Stimulated activated CD4-positive, alpha-beta T cell treated with anti-CD3 and anti-CD28 coated beads, Interleukin-4, amount 100 ng/mL, for 48 hours (primary cell): ENCODE measurements at places on chromosomes 12 and 14.

DNA sequence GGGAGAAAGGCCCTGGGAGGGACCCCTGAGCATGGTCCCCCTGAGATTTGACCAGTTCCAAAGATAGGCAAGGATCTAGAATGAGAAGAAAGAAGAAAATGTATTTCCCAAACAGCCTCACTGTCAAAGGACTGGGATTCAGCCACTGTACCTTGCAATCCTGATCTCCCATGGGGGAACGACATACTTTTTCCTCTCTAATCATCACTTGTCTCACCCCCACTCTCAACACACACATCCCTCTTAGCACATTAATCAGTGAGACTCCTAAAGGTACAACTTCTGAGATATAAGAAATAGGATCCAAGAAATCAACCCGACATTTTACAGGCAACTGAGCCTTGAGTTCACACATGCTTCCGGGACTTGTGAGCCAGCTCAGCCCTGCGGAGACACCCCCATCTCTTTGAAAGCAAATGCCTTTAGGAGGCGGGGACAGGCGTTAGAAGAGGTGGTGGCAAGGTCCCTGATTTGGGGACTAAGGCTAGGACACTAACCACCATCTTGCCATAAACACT, 1.4 kb downstream of the MAP3K9 start:
- DNase-seq, result peak; percentile 28

DNA sequence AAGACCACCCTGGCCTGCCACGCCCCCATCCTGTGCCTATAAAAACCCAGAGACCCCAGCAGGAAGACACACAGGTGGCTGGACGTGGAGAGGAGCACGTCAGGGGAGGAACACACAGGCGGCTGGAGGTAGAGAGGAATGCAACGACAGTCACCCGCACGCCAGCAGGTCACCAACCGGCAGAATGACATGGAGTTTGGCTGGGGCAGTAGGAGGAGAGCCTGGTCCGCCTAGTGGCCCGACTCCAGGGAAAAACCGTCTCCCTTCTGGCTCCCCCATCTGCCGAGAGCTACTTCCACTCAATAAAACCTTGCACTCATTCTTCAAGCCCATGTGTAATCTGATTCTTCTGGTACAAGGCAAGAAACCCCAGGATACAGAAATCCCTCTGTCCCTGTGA, 62.7 kb upstream of the KCNH3 start:
- no peak for DNase-seq

DNA sequence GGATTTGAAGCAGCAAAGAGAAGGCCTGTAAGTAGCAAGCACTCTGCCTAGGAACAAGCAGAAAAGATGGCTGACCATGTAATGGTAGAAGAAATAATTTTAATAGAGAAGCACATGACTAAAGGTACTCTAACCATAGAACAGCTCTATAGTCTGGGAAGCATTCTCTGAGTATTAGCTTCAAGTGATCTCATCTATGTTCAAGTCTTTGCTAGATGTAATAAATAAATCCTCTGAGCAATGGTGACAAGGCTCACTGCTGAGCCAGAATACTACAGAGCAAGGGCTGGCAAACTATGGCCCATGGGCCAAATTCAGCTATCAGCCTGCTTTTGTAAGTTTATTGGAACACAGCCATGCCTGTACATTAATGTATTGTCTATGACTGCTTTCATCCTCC, 84.8 kb downstream of the PEBP1 start:
- DNase-seq, result no peak

DNA sequence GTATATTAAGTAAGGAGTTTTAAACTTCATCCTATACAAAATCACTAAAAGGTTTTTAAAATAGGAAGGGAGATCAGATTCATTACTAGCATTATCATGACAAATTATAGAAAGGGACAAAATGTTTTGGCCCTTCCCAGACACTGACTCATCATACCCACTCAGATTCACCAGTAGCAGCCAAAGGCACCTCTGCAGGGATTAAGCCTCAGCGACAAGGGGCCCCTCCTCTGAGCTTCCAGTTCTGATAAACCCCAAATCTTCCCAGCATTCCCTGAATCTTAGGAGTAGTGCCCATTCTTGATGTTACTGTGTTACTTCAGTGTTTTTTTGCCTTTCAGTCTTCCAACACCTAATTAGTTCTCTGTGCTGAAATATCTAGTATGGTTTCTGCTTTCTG, 14.5 kb downstream of the KRAS start:
- no peak for DNase-seq

- DNase-seq, result no peak
Observed at GRCh38 chr14:59406454-59407245, 58.5 kb downstream of the GPR135 start.

- DNase-seq, result no peak
Observed at GRCh38 chr14:50123062-50123461, 6.7 kb upstream of the VCPKMT start.

GRCh38 chr12:113130457-113131135, 5.0 kb downstream of the RASAL1 start:
- no peak for DNase-seq

- DNase-seq, result no peak
Observed at GRCh38 chr12:96872961-96873360, 34.1 kb upstream of the NEDD1 start.

GRCh38 chr14:104868060-104868740, 3.1 kb downstream of the CEP170B start:
- DNase-seq, result no peak

GRCh38 chr12:109255377-109255776, 53.7 kb downstream of the FOXN4 start:
- DNase-seq, result no peak

DNA sequence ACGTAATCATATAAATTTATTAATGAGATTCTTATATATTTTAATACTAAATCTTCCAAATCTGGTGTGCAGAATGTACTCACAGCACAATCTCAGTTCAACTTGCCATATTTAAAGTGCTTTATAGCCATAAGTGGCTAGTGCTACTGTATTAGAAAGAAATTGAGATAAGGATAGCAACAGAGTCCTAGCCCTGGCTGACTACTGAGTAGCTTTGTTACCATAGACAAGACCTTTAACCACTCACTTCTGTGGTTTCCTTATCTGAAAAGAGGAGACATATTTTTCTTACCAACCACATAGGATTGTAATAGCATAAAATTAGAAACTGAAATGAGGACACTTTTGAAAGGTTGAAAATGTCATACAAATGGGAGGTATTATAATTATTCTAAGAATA, 2.0 kb upstream of the CHURC1 start:
- DNase-seq, result no peak

GRCh38 chr12:26340649-26341048, 145.3 kb downstream of the SSPN start:
- DNase-seq, result no peak

GRCh38 chr12:118103201-118103600, 610 bp downstream of the VSIG10 start:
- no peak for DNase-seq

- no peak for DNase-seq
Observed at GRCh38 chr14:54443981-54444380, 2.8 kb upstream of the CNIH1 start.

DNA sequence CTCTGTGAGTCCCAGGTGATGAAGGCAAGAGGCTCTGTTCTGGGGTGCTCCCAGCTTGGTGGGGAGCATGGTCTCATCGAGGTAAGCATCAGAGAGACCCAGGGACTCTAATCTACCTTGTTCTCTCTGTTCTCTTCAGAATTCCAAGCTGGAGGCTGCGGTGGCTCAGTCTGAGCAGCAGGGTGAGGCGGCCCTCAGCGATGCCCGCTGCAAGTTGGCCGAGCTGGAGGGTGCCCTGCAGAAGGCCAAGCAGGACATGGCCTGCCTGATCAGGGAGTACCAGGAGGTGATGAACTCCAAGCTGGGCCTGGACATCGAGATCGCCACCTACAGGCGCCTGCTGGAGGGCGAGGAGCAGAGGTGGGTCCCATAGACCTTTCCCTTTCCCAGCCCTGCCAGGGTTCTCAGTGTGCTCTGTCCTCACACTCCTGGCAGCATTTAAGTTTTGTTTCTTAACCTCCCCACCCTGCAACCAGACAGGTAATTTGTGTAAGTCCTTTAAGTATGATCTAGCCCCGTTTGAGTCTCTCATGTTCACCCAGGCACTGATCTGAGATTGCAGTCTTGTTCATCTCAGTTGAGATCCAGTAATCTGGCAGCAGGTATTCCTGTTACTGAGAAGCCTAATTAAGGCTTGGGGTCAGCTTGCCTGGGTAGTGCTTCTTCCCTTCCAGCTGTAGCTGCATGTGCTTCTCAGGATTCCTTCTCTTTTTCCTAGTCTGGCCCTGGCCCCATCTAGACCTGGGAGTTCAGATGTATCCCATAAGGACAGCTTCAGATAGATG, 14.8 kb upstream of the KRT81 start:
- no peak for DNase-seq

DNA sequence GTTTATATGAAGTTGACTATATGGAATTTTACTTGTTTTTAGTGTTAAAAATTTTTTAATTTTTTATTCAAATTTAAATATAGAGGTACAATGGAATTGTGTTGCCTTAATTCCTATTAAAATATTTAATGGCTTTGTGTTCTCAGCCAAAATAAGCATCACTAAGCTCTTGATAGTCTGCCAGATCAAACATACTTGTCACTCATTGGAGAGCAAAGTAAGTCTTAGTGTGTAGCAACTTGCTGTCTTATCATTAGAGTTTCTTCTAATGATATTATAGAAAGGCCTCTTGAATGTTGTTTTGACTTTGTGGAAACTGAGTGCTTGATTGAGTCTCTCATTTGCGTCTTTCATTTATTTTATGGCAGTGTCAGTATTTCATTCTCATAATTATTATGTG, 10.7 kb downstream of the SFSWAP start:
- DNase-seq, result no peak

- no peak for DNase-seq
Observed at GRCh38 chr14:58944343-58944967, 244.0 kb upstream of the DAAM1 start.

- DNase-seq, result no peak
Observed at GRCh38 chr14:72753879-72754400, 140.0 kb downstream of the DPF3 start.

DNA sequence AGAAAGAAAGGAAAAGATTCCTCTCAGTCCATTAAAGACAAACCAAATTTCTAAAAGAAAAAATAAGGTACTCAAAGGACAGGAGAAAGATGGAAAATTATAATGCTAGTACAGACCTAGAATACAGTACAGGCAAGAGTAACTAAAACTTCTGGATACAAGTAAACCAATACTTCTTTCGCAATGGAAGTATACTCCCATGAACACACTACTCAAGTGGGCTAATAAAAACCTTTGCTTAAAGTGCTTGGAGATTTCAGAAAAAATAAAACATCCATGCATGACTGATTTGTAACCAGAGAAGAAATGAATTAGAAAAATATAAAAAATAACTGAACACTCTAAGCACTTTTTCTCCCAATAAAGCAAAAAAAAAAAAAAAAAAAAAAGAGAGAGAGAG, 3.5 kb downstream of the ZBTB25 start:
- DNase-seq, result no peak

- DNase-seq, result no peak
Observed at GRCh38 chr14:61599942-61600341, 95.4 kb upstream of the HIF1A start.

GRCh38 chr12:52056801-52057637, 5.8 kb downstream of the NR4A1 start:
- no peak for DNase-seq

GRCh38 chr12:116539905-116540482, 19.2 kb upstream of the MAP1LC3B2 start:
- DNase-seq, result no peak

DNA sequence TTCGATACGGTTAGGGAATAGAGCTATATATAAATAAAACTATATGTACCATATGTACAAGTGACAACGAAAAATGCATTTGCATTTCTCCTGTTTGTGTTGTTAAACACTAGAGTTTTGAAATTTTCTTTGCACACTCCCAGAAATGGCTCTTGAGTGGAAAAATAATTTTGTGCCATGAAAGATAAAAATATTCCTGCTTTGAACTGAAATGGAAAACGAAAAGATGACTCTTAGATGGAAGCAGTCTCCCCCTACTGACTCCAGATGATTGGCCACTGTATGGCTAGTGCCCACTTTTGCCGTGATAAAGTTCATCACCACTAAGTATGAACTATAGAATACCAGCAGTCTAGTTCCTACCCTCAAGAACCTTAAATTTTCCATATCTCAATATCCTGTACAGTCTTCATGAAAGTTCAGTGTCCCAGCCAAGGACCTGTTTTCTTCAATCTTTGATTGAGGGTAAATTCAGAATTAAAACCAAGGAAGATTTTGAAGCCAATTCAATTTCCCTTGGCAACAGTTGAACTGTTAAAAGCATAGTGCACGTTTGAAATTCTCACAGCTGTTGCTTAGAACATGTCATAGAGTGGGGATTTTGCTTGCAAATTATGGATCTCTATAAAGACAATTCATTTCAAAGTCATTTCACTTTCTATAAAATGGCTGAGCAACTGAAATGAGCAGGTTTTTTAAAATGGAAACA, 1.6 kb upstream of the PPP2R5E start:
- no peak for DNase-seq

GRCh38 chr12:57477710-57478681, 1.7 kb downstream of the ARHGAP9 start:
- DNase-seq, result no peak

DNA sequence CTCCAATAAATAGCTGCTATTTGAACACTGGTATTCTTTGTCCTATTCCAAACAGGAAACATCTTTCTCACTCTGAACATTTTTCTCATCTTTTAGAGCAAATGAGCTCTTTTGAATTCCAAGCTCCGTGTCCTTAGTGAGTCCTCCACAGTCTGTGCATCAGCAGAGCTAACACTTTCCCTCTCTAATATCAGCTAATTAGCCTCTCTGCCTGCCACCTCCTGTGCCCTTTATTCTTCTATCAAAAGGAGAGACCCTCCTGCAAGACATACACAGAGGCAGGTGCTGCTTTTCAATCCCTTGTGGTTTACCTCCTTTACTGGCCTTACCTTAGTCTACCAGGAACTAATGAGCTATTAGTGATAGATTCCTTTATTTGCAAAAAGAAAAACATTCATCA, 178.5 kb downstream of the SLC35F4 start:
- no peak for DNase-seq

DNA sequence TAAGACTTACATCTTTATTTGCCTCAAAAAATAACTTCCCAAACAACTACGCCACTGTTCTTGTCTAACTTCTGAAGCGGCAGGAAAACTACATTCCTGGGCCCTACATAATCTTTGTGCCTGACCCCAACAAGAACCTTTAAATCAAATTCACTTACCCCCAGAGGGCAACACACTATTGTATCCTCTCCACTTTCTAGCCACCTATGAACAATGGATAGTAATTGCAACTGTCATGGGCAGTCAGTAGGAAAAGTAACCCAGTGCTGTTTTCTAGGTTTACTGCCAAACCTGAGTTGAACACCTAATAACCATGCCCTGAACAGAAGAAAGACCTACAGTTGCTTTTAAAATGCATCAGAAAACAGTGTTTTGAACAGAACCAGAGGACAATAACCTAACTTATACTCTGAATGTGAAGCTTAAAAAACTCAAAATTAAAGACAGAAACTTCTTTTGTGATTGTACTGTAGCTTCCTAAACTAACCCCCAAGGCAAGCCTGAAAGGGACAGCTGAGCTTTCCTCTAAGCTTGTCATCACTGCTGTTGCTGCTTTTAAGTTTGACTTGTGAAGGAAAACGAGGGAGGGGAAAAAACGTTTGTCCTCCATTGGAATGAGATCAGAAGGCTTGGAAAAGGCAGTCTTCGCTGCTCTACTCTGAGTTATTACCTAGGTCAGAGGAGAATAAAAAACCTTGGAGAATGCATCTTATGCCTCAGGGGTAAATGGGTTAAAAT, 195.7 kb downstream of the SOX5 start:
- DNase-seq, result no peak

GRCh38 chr12:43044241-43044640, 454.7 kb upstream of the PRICKLE1 start:
- DNase-seq, result no peak
